ENCODE measurements at places on chromosomes 1 and 21.

DNA sequence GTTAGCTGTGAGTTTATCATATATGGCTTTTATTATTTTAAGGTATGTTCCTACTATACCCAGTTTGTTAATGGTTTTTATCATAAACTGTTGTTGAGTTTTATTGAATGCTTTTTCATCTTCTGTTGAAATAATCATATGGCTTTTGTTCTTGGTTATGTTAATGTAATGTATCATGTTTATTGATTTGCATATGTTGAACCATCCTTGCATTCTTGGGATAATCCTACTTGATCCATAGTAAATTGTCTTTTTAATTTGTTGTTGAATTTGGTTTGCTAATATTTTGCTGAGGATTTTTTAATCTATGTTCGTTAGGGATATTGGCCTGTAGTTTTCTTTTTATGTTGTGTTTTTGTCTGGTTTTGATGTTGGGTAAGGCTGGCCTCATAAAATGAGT, 185.6 kb downstream of the PAPPA2 start:
- DNase-seq = no peak

DNA sequence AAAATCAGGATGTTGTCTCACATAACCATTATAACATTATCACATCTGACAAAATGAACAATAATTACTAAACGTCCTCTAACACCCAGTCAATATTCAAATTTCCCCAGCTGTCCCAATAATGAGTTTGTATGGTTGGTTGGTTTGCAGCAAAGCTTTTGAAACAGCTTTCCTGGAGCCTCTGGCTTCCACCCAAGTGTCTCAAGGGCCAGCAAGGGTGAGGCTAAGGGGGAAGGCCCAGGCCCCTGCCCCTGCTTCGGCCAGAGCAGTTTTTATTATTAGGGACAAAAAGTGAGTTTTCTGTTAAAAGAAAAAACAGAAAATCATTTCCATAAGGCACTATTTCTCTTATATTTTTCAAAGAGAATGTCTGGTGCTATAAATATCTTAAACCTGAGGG, 19.1 kb upstream of the AVPR1B start:
- no peak for DNase-seq

- DNase-seq = peak; percentile 87
Measured at GRCh38 chr1:235297579-235297978, 30.4 kb downstream of the ARID4B start.

- no peak for DNase-seq
Measured at GRCh38 chr1:84174051-84174556, 30.0 kb downstream of the PRKACB start.

GRCh38 chr1:213585959-213586586, 401.7 kb upstream of the PROX1 start:
- no peak for DNase-seq

DNA sequence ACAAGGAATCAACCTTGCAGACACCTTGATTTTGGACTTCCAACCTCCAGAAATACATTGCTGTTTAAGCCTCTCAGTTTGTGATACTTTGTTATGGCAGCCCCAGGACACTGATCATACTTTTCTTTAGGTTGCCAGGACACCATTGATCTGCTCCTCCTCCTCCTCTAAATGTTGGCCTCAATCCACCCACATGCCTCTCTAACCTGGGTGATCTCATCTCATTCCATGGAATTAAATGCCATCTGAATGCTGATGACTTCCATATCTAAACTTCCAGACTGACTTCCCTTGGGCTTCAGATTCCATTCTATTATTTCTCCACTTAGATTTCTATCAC, 7.4 kb upstream of the PPP1R15B start:
- DNase-seq = no peak
